Activated CD4-positive, alpha-beta T cell treated with anti-CD3 and anti-CD28 coated beads, Interleukin-2, amount 50 U/mL, for 24 hours (primary cell): ENCODE measurements at places on chromosomes 7 and 10.

- DNase-seq = no peak
These were observed 57.7 kb upstream of the IGFBP3 start for GRCh38 chr7:45978731-45979211.

DNA sequence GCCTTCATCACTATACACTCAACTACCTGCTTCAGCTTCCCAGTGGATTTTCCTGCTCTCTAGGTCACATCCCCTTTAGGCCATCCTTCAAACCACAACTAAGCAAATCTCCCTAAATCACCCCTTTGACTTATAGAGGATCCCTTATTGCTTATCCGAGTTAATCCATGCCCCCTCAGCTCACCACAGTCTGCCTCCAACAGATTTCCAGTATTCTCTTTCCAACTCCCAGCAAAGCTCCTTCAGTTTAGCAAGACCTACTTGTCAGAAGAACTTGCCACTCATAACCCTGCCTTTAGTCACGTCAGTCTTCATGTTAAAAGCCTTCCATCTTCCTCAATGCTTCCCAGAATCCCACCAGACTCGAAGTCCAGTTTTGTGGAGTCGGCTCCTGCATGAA lies 38.6 kb downstream of the RAPGEF5 start:
- no peak for DNase-seq

DNA sequence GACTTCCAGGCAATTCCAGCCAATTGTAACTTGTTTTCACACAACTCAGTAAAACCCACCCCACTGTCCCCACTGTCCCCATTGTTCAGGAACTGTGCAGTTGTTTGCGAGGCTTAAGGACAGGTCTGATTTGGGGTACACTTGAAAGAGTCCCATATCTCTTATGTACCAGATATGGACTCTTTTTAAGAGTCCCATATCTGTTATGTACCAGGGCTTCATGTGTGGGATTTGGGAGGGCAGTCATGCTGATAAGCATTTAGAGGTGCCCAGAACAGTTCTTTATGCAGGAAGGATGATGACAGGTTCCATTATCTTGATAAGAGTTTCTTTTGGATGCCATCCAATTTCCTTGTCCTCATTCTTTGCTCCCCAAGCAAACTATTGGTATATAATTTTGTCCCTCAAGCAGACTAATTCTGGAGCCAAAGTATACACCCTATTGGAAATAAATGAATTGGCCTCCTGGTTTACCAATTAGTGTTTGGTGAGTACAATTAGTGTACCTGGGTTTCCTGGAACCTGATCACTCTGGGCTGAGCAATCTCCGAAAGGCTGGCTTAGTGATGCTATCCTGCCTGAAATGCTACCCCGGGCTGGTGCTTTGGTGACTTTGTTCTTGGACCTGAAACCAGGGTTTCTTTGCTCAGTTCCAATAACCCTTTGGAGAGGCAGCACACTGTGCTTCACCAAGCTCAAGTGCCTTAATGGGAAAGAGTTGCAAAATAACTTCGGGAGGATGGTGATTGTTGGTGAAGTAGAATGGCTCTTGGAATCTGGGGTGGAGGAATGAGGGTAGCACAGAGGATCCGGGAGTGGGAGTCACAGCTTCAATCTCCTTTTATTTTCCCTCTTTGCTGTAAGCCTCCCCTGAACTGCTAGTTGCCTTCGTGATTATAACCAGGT lies 6.2 kb upstream of the DMBT1 start:
- DNase-seq = no peak

DNA sequence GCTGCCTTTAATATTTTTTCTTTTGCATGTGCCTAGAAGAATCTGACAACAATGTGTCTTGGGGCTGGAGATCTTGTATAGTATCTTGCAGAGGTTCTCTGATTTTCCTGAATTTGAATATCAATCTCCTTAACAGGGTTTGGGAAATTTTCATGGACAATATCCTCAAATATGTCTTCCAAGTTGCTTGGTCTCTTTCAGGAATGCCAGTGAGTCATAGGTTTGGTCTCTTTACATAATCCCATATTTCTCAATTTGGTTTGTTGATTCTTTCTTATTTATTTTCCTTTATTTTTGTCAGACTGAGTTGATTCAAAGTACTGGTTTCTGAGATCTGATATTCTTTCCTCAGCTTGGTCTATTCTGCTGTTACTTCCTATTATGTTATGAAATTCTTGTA lies 208.7 kb upstream of the GLI3 start:
- no peak for DNase-seq

GRCh38 chr10:27687743-27688142 lies 57.9 kb downstream of the MKX start:
- no peak for DNase-seq

- no peak for DNase-seq
These were observed 50.9 kb downstream of the LAMB4 start for GRCh38 chr7:108079276-108079647.
